ENCODE measurements at places on chromosomes 7 and 10.
A peak's percentile ranks its signal among the peaks of the same experiment; 100 is the strongest.

DNA sequence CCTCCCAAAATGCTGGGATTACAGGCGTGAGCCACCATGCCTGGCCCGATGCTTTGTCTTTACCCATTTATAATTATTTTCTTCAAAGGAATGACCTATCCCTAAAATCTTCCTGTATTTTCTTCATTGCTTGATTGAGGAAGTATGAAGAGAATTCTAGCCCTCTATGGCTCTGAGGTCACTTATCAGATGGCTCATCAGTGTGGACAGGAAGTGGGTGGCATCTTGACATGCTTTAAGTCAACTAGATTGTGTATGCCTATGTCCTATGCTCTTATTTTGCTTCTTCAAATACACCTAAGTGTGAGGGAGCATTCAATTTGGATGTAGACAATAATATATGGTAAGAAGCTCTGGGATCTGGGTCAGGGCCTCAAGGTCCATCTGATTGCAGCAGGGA, 1020.5 kb downstream of the LRMDA start:
- peak; percentile 23 for DNase-seq

- DNase-seq = no peak
Measured at GRCh38 chr7:136878878-136879277, 10.4 kb downstream of the CHRM2 start.

- no peak for DNase-seq
Measured at GRCh38 chr10:126253611-126253998, 134.7 kb downstream of the ADAM12 start.

GRCh38 chr10:6619660-6620059, 39.6 kb upstream of the PRKCQ start:
- no peak for DNase-seq

DNA sequence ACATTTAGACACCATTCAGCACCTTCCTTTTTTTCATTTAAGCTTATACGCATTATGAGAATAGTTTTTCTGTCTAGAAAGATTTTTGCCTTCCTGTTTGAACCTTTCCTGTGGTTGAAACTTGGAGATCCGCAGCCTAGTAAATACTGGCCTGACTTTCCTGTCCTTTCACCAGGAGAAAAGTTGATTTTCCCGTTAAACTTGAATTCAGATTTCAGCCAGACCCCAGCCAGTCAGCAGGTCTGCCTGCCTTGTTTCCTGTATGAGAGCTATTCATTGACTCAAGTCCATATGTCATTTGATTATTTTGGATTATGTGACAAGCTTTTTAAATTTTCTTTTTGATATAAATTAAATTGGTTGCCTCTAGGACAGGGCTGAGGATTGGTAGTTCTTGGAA, 71.5 kb downstream of the EVX1 start:
- DNase-seq = no peak

DNA sequence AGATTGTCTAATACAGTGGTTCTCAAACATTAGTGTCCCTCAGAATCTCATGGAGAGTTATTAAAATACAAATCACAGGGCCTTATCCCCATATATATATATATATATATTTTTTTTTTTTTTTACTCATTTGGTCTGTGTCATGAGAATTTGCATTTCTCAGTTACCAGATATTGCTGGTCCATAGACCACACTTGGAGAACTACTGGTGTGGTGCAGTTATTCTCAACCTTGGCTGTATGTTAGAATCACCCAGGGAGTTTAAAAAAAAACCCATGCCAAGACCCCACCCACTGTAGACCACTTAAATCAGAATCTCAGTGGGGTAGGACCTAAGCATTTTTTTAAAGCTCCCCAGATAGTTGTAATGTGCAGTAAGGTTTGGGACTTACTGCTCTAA, 179.9 kb downstream of the AUTS2 start:
- DNase-seq = no peak

GRCh38 chr10:26857991-26858706, 2.6 kb downstream of the ABI1 start:
- DNase-seq = peak; percentile 65

- DNase-seq = peak; percentile 85
Measured at GRCh38 chr10:77001206-77001605, 636.4 kb downstream of the KCNMA1 start.

- no peak for DNase-seq
Measured at GRCh38 chr7:150432915-150433892, 17.2 kb upstream of the GIMAP8 start.

- peak; percentile 39 for DNase-seq
Measured at GRCh38 chr10:70292004-70292403, 8.2 kb upstream of the NPFFR1 start.

DNA sequence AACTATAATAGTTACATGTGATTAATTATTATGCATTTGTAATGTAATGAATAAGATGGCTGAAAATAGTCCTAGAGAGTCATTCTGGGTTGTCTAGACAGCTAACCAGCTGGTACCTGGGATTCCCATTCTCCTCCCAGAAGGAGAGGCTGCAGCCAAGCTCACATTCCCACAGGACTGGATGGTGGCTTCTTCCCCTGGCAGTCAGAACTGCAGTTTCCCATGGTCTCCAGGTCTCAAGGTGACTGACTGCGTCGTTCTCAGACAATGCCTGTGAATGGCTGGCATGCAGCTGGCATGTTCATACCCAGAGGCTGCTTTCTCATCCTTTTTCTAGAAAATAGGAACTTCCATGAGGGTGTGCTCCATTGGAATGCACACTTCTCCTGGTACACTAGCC, 21.3 kb downstream of the TAS2R16 start:
- no peak for DNase-seq

DNA sequence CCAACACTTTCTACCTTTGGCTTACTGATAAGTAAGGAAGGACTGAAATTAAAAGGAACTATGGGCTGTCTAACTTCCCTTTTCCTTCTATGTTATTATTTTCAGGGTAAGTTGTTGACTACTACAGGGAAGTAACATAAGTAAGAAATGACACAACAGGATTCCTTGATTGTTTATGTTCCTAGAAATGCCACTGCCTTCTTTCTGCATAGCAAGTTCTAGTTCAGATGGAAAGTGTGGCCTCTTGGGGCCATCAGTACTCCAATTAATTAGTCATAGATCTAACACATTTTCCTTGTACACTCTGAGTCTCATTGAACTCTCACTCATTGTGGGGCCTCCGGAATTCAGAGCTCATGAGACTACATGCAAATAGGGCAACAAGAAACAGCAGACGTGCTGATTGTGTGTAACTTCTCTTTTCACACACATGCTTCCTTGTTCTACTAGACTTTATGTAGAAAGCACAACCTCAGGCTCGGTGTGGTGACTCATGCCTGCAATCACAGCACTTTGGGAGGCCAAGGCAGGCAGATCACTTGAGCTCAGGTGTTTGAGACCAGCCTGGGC, 35.3 kb upstream of the HIBADH start:
- peak; percentile 79 for DNase-seq

- DNase-seq = peak; percentile 18
Measured at GRCh38 chr7:85021101-85021704, 165.7 kb downstream of the SEMA3D start.

GRCh38 chr10:121244818-121245217, 353.4 kb downstream of the FGFR2 start:
- no peak for DNase-seq

GRCh38 chr7:29442146-29442545, 121.5 kb upstream of the PRR15 start:
- no peak for DNase-seq

DNA sequence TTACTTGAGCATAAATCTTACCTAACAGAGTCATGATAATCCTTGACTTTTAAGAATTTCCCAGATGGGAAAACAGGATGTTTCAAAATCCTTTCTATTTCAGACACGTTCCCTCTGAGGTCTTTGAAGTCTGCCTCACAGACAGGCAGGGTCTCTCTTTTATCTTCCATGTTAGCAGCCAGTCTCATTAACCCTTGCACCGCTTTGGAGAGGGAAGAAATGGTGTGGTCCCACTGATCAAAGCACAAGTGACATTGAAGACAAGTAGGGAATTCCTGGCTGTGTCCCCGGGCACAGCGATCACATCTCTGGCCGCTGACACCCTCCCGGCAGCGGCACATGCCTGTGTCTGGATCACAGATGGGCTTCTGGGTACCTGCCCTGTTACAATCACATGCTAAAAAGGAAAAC, 52.7 kb upstream of the LAMB1 start:
- DNase-seq = no peak

GRCh38 chr7:48781752-48782151, 142.6 kb upstream of the CDC14C start:
- peak; percentile 19 for DNase-seq

DNA sequence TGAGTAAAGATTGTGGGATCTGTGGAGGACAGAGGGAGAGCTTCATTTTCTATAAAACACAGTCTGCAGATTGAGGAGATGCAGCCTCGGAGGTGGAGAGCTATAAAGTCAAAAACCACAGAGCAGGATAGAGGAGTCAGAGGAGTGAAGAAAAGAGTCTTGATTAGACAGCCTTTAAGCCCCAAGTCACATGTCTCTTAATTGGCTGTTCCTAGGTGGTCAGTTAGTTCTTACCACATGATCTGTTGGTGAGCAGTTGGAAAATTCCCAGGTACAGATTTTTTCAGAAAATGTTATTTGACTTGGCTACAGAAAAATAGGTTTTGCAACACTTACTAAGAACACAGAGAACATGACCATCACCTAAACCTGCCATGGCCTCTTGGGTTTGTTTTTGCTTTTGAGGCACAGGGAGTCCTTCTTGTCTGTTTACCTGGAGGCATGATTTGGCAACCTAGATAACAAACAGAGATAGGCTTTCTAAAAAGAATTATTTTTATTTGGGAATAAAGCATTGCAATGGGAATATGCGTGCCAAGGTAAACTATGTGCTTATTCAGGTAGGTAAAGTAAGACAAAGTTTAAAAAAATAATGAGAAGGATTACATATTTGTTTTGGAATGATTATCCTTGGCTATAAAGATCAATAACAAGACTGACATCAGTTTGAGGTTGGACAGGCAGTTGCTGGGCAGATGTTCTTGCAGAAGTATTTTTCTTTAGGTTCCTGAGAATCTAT, 604 bp upstream of the CYP3A43 start:
- DNase-seq = no peak

GRCh38 chr10:101835362-101835761, 8.2 kb downstream of the KCNIP2 start:
- DNase-seq = no peak

GRCh38 chr10:17256627-17257026, 28.6 kb downstream of the VIM start:
- DNase-seq = no peak

- DNase-seq = no peak
Measured at GRCh38 chr7:42628054-42628453, 283.8 kb downstream of the C7orf25 start.

DNA sequence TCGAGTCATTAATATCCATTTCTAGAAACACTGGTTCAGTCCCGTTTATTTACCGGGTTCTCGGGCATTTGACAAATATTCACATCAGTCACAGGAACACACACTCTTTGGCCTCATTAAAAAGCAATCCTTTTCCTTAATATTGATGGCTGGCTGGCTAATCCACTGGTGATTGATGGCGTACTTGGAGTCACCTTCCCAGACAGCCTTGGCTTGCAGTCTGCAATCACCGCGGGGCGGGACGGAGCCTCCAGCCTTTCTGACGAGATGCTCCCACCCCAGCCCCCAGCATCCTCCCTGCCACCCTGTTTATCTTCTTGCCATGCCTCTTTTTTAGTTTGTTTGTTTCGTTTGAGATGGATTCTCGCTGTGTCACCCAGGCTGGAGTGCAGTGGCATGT, 36.6 kb downstream of the SRRM3 start:
- no peak for DNase-seq

- no peak for DNase-seq
Measured at GRCh38 chr7:121327671-121328070, 1.1 kb upstream of the WNT16 start.

GRCh38 chr10:100216006-100216405, 13.4 kb downstream of the CHUK start:
- DNase-seq = no peak

- DNase-seq = peak; percentile 78
Measured at GRCh38 chr10:119316729-119317097, 109.3 kb downstream of the GRK5 start.

- no peak for DNase-seq
Measured at GRCh38 chr7:132609222-132609621, 33.0 kb upstream of the PLXNA4 start.

DNA sequence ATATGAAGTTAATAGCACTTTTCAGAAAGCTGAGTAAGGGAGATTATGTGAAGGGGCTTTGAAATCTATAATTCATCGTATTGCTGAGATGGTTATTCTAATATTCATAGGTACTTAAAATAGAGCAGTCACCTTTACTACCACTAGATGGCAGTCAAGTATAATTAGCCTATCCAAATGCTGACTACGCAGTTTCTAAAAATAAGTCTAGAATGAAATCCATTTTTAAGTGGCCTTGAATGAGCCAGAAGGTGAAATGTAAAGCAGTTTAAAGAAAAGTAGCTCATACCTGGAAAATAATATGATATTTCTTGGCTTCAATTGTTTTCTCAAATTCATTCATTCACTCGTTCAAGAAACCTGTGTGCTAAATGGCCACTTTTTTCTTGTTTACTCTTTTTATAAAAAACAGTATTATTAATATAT, 1277.1 kb downstream of the GATA3 start:
- peak; percentile 65 for DNase-seq

DNA sequence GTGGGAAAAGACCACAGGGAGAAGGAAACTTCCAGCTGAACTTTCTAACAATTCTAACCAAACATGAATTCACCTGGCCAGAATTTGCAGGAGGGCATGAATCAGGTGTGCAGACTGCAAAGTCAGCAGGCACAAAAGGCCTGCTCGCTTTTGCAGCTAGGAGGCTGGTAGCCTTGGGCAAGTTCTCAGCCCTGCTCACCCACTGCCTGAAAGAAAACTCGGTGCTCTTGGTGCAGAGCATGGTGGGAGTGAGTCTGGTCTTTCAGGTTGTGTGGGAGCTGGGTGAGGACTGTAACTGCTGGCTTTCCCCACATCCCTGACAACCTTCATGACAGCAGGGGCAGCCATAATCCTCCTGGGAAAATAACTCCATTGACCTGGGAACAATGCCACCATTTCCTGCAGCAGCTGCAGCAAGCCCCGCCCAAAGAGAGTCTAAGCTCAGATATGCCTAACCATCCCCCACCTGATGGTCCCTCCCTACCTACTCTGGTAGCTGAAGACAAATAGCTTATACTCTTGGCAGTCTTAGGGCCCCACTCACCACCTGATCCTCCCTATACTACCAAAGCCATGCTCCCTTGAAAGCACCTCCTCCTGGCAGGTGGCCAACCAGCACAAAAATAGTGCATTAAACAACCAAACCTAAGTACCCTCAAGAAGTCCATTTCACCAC, 31.6 kb downstream of the ZNF117 start:
- DNase-seq = no peak

DNA sequence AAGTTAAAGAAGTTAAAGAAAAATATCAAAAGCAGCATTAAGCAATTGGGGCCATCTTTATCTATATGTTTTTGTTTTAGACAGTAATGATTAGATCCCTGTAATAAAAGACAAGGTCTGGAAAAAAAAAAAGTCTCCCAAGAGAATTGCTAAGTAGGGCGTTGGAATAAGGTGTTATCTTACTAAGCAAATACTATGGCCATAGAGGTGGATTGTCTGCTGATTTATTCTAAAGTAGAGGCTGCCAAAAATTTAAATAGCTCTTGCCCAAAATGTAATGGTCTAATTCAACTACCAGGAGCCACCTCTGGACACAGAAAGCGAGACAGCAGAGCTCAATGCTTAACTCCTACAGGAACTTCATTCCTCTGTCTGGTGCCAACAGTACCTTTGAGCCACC, 71.6 kb downstream of the HERPUD2 start:
- DNase-seq = no peak
